ENCODE measurements at places on chromosomes 2 and 18.
A peak's percentile ranks its signal among the peaks of the same experiment; 100 is the strongest.

- DNase-seq: no peak
These were observed 168.9 kb downstream of the DLGAP1 start for GRCh38 chr18:4286256-4286655.

DNA sequence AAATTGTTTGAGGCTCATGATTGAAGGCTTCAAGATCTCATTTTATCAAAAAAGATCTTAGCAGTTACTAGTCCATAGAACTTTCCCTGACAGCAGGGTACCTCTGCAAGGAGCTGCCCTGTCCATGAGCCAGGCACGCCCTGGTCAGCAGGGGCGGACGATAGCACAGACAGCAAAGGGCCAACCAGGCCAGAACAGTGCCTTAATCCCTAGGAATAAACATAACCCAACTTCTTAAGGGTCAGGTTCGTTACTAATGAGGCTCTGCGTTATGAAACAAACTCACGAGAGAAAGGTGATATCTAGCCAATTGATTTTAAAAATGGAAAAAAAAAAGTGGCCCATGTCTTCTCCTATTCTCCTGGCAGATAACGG, 59.2 kb downstream of the BCL2 start:
- DNase-seq: no peak

DNA sequence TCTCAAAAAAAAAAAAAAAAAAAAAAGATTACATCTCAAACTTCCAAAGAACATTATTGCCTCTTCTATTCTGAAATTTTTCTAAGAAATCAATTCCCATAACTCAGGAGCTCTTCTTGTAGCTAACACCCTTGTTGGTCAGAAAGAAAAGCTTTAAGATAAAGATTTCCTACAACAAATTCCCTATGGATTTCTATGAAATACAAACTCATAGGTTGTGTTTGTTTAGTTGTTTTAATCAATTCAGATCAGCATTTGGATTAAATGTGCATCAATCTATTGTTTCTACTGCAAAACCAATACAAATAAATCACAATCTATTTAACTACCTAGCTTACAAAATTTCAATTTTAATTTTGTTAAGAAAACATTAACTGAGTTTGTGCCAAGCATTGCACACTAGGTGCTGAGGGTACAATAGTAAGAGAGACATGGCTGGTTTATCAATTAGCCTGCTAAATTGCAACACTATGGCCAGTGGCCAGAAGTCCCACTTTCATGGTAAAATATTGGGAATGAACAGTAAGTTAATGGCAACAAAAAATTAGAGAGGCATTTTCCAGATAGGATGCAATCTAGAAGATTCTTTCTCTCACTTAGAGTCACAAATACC, 80.2 kb upstream of the MYCN start:
- DNase-seq: no peak

DNA sequence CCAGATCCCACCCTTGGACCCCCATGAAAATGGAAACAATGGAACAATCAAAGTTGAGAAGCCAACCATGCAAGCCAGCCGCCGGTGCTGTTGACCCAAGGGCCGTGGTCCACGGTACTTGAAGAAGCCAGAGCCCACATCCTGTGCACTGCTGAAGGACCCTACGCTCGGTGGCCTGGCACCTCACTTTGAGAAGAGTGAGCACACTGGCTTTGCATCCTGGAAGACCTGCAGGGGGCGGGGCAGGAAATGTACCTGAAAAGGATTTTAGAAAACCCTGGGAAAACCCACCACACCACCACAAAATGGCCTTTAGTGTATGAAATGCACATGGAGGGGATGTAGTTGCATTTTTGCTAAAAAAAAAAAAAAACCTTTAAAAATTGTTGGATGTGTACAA, 26.5 kb upstream of the TXNDC2 start:
- DNase-seq: no peak

- no peak for DNase-seq
These were observed 290.8 kb upstream of the TANK start for GRCh38 chr2:160869411-160869810.

DNA sequence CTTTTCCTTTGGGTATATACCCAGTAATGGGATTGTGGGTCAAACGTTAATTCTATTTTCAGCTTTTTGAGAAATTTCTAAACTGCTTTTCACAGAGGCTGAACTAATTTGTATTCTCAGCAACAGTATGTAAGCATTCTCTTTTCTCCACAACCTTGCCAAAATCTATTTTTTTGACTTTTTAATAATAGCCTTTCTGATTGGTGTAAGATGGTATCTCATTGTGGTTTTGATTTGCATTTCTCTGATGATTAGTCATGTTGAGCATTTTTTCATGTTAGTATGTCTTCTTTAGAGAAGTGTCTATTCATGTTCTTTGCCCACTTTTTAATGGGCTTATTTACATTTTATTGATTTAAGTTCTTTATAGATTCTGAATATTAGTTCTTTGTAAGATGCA, 145.5 kb downstream of the TRABD2A start:
- DNase-seq: no peak

DNA sequence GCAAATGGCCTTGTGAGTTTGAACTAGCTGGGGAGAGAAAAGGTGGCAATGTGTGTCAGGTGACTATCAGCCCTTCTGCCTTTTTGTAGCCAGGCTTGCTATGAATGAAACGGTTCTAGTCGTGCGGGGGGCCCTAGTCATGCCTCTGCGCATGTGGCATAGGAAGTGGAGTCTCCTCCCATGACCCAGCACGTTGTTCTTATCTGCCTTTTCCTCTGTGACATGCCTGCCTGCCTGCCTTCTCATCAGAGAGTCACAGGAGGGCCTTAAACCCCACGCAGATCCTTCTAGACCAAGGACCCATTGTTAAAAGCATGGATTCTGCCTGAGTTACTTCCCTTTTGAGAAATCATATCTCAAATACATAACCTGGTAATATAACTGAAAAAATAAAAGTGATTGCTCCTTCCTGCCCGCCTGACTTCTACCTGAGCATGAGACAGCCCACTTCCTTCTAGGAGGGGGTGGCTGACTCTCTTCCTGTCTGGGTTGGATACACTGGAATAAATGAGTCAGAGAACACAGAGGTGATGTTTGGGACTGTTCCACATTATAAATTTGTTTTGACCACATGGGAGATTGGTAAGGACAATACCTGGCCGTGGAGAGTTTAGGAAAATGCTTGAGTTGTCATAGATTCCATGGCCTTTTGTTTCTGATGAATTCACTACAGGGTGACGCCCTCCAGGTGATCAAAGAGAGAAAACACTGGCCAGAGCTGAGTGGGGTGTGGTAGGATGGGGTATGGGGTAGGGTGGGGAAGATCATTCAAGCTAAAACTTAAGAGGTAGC, 49.8 kb downstream of the FBLN7 start:
- peak; percentile 36 for DNase-seq

DNA sequence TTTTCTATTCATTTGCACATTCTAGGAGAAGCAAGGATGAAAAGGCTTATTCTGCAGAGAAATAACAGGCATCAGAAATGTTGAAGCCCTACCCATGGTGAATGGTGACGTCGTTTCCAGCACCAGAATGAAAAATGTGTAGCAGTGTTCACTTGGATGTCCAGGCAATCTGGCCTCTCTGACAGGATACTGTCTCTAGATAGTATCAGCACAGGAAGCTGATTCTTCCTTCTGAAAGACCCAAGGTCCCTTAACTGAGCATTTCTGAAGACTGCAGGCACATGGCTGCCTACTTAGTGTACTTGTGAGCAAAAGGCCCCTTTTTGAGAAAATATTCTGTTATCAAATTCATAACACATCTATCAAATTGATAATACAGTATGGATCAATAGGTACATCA, 234.1 kb downstream of the XIRP2 start:
- DNase-seq: no peak

DNA sequence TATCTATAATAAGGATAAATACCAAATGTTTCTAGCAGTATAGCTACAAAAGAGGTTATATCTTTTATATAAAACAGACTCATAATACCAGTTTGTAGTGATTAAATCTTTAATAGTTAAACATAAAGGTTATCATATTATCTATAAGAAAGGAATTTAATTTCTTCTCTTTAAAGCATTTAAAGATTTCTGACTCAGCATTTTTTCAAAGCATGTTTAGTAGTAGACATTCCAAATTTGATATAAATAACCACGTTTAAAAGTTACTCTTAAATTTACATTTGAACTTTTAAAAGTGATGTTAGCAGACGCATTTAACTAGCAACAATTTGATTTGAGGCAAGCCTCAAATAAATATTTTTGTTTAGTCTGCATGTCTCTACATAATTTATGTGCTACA, 1508.0 kb upstream of the NXPH2 start:
- DNase-seq: no peak

DNA sequence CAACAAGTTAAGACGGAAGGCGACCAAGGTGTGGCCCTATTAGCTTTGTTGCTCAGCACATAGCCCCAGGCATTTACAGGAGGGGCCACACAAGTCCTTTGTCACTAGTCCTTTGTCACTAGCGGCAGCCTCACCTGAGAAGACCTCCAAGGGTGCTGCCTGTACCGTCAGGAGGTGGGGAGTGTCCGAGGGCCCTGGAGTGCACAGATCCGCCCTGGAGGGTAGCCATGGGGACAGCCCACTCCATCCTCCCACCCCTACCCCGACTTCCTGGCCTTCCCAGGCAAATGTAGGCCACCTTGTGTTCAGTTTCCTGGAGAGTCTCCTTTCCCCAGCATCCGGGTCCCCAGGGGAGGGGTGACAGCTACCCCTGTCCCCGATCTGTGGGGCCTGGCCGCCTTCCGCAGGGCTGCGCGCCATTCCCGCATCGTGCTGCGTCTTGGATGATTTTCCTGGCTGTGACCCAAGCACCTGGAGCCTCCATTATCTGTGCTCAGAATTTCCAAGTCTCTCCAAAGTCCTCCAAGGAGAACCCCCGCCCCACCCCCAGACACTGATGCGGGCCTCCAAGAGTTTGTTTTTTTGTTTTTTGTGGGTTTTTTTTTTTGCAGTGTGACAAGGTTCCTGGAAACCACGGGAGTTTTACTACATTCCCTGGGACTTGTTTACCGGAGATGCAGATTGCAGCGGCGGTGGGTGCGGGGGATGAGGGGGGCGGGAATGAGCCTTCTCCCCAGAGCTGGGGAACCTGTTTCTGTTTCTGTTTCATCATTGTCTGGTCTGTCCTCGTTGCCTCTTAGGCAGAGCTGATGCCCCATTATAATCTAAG, 28.6 kb downstream of the TEX44 start:
- DNase-seq: no peak

DNA sequence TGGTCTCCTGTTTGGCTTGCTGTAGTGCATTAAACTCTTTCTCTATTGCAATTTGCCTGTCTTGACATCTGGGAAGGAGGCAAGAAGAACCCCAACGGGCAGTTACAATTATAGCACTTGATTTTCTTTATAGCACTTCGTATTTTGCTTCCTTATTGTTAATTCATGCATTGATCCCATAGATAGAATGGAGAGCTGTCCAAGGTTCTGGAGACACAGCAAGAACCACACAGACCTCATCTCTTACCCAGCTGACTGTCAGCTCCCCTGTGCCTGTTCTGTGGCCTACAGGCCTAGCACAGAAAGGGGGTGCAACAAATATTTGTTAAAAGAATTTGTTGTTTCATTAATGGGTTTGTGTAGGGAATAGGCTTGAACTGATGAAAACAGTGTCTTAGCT, 194.3 kb downstream of the GALNT1 start:
- DNase-seq: no peak

DNA sequence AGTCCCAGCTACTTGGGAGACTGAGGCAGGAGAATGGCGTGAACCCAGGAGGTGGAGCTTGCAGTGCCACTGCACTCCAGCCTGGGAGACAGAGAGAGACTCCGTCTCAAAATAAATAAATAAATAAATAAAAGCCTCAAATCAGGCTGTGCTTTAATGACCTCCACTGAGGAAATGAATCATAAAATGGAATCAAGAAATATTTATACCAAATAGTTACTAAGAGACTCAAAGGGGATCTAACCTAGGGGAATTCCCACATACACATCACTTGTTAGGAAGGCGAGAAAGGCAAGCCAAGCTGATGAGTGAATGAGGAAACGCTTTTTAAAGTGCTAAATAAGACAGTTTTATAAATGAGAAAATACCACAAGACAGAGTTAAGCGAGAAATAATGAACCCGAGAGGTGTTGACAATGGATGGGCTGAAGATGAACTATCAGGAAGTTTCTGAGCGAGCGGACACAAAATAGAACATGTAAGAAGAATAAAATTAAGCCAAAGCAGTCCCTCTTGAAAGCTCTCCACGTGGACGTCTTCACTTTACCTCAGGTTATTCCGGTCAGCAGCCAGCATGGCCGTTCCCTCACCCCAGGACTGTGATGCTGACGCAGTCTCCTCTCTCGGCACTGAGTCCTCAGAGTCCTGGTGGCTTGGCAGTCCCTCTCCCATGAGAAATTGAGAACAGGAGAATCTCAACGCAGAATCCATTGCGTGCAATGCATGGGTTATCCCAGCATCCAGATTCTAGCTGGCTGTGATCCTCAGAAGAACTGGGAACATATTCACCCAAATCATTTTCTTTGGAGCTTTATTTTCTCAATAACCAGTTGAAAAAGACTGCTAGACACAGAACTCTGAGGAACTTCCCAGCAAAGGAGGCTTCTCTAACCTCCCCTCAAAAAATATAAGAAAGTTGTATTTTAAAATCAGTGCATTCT, 22.3 kb downstream of the PXDN start:
- no peak for DNase-seq

DNA sequence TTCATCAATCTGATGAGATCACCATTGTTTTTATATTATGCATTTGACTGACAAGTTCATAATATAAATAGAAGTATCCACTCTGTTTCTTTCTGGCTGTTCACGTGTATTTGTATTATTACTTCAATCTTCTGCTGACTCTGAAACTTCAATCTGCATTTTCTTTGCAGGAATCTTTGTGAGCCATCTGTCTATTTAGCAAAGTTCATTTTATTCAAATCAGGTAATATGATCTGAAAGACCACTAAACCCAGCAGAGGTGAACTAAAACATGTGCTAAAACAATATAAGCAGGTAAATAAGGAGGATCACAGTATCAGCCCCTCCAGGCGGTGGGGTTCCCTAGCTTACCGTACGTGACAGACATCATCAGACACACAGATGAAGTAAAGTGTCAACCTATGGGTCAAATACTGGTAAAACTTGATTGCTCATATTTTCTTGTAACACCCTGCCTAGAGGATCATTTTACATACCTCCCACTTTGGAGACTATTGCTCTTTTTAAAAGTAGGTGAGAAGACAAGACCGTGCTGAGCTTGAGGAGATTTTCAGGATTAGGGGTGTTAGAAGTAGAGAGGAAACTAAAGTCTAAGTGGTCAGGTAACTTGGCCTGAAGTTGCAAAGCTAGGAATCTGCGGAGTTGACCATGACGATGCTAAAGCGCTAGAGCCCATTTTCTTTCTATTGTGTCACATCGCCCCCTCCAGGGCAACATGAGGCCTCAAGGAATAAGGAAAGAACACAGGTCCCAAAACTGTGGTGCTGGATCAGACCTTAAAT, 9.0 kb downstream of the DTNB start:
- DNase-seq: no peak
